Right lung (tissue), 10 donors: ENCODE measurements at places on chromosomes 16 and 17.

- no peak for DNase-seq
These were observed 11.3 kb upstream of the GSE1 start for GRCh38 chr16:85601730-85602401.

DNA sequence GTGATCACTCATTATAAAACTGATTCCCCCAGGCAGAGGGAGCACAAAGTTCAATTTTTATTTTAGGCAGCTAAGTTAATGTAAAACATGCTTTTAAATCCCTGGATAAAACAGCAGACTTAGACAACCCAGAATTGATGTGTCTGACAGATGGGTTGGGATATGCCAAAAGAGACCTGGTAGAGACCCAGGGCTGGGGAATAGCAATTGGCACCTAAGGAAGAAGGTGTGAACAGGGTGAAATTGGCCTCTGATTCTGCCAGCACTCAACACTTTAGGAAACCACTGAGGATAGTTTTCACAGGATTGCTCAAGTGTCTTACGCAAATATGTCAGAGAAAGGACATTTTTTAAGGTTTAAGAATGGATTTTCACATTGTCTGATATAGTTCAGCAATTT is 938.2 kb upstream of the CDH8 start:
- DNase-seq: no peak

GRCh38 chr17:35377706-35378105 is 4.3 kb upstream of the SLFN11 start:
- DNase-seq: no peak

DNA sequence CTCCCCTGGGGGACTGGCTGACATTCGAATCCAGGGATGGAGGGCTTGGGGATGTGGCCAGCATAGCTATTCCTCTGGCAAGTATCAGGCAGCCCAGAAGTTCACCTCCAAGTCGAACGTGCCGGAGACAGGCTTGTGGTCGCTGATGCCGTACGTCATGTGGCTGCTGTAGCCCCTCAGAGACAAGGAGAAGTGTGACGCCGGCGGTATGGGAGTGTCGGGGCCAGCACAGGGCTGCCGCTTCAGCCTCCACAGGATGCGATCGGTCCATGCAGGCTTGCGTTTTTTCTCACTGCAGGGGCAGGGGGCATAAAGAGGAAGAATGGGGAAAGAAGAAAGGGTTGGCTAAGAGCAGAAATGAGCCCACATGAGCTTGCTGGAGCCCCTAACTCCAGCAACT is 5.3 kb upstream of the MYO1C start:
- DNase-seq: no peak
